ENCODE measurements at places on chromosomes 6 and 20.

DNA sequence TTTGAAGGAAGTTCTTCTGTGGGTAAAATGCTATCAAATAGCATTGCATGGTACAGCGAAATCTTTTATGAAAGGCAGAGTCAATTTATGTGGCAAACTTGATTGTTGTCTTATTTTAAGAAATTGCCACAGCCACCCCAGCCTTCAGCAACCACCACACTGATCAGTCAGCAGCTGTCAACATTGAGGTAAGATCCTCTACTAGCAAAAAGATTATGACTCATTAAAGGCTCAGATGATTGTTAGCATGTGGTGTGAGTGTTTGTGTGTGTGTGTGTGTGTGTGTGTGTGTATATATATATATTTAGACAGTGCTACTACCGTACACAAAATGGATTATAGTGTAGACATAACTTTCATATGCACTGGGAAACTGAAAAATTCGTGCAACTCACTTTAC lies 27.8 kb downstream of the LRRN4 start:
- DNase-seq = no peak

- peak; percentile 52 for DNase-seq
These were observed 9.9 kb downstream of the NRN1 start for GRCh38 chr6:5996714-5997419.

GRCh38 chr6:106461084-106461483 lies 100.6 kb downstream of the CRYBG1 start:
- DNase-seq = no peak

DNA sequence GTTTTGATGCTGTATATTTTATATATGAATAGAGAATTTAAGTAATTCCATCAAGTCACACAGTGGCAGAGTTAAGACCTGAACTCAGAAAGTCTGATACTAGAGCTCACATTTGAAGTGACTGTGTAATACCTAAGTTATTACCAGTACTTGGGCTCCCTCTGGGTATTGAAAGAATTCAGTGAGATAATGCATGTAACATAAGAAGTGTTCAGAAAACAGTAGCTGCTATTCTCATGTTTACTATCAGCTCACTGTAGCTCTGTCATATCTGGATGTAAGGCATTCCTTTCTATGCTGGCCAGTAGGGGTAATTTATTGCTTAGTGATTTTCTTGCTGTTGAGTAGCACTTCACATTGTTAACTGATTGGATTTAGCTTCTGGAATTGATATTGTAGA lies 44.6 kb downstream of the NKX2-4 start:
- no peak for DNase-seq

DNA sequence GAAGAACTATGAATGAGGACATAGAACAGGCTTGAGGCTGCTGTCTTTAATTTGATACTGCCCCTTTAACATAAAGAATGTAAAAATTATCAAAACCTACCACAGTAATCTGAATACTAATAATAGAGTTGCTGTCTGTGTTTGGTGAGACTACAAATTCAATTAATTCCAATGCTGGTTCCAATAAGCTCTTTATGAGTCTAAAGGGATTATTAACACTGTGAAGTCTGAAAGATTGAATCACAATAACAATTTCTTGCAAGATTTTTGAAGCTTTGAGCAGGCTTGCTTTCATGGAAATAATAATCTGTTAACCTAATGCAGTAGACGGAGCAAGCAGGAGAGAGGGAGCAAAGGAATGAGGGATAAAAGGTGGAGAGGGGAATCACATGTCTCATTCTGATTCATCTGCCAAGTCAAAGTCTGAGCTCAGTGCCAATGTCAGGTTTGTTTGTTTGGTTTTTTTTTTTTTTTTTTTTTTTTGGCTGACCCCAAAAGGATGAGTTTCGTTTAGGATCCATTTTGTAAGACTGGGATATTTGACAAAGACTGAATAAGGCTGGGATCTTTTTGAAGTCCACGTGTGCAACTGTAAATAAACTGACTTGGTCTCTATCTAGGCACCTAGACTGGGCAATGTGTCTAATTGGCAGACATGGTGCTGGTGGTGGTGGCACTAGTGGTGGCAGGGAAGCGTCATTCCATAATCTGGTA lies 211.6 kb downstream of the RNF144B start:
- no peak for DNase-seq

GRCh38 chr20:33567949-33568348 lies 78.1 kb downstream of the CBFA2T2 start:
- no peak for DNase-seq

GRCh38 chr20:49916146-49917002 lies 1.0 kb upstream of the SPATA2 start:
- peak; percentile 69 for DNase-seq

GRCh38 chr6:21053612-21054011 lies 519.4 kb downstream of the CDKAL1 start:
- no peak for DNase-seq

GRCh38 chr20:44034965-44035635 lies 120.4 kb downstream of the TOX2 start:
- DNase-seq = no peak

- DNase-seq = no peak
These were observed 223.9 kb downstream of the PREX1 start for GRCh38 chr20:48603819-48604405.

GRCh38 chr20:58309591-58310290 lies at the start of gene RAB22A:
Gene RAB22A (plus strand): TSS chr20:58309715. CDS start chr20:58309977, 262 bp downstream.
- peak; percentile 98 for DNase-seq

- DNase-seq = no peak
These were observed 96.7 kb upstream of the OPRM1 start for GRCh38 chr6:153942361-153942760.

- no peak for DNase-seq
These were observed 24.0 kb downstream of the MAPK13 start for GRCh38 chr6:36154286-36154685.

DNA sequence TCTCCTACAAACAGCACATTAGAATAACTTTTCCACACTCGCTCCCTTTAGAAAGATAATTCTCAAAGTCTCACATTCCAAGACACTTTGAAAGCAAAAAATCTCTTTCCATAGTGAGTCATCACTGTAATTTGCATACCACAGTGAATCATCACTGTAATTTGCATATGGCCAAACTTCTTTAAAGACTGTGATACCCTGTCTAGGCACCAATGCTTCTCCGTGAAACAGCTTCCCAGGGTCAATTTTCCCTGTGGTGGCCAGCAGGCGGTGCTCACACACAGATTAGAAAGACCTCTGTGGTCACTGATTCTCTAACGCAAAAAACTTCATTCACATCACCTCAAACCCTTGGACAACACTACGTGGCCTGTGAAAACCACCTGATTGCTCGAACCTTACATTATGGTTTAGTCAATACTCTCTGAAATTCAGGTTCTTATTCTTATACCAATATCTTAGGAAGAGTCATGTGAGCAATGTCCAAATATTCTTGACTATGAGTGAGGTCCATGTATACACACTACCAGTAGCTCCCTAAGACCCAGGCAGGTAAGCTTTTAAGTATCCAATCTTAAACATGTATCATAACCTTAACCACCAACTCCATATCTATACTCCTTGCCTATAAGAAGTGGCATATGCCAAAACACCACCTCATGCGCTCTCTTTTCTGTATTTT lies 78.5 kb upstream of the PHACTR1 start:
- DNase-seq = peak; percentile 25

GRCh38 chr6:42907336-42907735 lies 8.5 kb upstream of the PTCRA start:
- DNase-seq = no peak

DNA sequence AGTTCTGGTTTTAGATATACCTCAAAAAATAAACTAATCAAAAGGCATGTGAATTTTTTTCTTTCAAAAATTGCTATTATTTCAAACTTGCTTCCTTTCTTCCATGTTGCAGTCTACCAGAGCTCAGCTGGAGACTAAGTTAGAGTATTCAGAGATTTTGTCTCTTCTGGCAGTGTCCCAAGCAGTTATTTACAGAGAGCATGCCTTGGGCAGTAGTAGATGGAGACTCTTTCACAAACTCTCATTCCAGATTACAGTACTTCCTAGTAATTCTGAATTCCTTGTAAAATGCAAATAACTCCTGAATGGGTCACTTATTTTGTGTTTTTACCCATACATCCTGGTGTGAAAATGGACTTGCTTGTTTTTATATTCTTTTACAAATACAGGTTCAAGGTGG lies 703.4 kb downstream of the EPHA7 start:
- no peak for DNase-seq

DNA sequence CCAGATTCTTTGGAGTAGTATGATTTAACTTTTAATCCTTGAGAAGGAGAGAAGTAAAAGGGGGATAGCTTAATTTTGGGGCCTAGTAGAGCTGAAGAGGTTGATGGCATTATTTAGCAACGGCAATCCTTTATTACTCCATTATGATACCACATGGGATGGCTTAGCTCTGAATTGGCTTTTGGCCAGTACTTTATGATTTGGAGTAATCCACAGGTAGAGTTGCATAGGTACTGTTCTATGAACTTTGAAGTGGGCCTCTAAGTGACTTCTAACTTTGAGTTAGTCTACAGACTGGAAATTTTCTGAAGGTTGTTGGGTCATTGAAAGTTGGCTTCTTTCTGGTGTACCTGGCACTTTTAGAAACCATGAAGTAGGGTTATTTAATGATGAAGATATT lies 11.6 kb downstream of the YWHAB start:
- DNase-seq = no peak

DNA sequence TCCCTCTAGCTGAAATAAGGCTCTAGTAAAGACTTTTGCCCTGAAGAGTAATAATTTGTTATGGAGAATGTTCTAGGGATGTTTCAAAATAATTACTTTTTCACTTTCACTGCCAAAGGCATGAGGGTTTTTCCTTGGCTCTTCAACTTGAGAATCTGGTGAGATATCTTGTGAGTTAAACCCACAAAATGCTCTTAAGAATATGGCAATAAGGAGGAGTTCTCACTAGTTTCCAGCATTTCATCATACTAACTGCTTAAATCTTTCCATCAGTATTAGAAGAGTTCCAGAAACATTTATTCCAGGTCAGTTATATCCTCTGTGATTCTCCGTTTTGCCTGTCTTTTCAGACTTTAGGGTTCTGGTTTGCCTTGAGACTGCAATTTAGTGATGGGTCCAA lies 785.6 kb upstream of the GJE1 start:
- no peak for DNase-seq

- no peak for DNase-seq
These were observed 198.6 kb downstream of the BACH2 start for GRCh38 chr6:90098001-90098531.

- no peak for DNase-seq
These were observed 279.7 kb downstream of the CDC5L start for GRCh38 chr6:44667226-44667625.

GRCh38 chr6:31079656-31080261 lies 32.6 kb downstream of the C6orf15 start:
- peak; percentile 73 for DNase-seq

- DNase-seq = no peak
These were observed 291.9 kb upstream of the SGK1 start for GRCh38 chr6:134609716-134610261.

GRCh38 chr20:44583157-44583556 lies 778 bp downstream of the PKIG start:
- no peak for DNase-seq

GRCh38 chr6:142870787-142871415 lies 74.1 kb downstream of the HIVEP2 start:
- DNase-seq = no peak

- no peak for DNase-seq
These were observed 80.2 kb downstream of the CAP2 start for GRCh38 chr6:17473554-17473953.

GRCh38 chr6:12490904-12491571 lies 200.9 kb downstream of the EDN1 start:
- no peak for DNase-seq

DNA sequence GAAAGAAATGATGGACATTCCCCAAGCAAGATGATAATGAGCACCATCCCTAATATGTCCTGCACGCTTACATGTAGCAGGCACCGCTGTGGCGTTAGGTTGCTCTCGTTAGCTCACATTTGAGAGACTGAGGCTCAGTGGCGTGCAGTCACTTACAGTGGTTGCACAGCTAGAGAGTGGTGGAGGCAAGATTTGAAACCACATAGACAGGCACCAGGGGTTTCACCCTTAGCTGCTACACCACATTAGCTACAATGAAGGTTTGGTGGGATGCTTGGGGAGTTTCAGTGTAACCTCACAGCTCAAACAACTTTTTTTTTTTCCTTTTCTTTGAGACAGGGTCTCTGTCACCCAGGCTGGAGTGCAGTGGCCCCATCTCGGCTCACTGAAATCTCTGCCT lies 3.7 kb downstream of the COX4I2 start:
- DNase-seq = no peak

DNA sequence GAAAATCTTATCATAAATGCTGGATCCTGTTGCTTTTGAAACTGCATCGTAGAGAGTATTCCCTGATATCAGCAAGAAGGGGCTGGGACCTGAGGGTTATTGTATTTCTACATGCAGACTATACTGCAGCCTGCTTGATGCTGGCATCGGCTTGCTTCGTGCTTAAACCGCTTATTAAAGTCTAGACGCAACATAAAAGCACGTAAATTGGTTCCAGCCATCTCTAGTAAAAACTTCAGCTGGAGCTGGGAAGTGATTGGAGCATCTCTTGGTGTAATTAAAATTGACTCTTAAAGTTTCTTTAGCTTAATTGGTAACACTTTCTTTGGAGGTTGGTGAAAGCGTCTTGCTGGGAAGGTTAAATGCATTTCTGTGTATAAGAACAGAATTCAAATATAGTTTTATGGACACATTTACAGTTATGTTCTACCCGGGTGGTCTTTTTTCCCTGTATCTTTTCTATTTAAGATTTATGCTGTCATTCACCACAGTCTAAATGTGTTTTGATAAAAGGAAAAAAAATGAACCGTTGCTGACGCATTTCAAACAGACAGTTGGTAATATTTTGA lies 139.0 kb upstream of the JAG1 start:
- no peak for DNase-seq

DNA sequence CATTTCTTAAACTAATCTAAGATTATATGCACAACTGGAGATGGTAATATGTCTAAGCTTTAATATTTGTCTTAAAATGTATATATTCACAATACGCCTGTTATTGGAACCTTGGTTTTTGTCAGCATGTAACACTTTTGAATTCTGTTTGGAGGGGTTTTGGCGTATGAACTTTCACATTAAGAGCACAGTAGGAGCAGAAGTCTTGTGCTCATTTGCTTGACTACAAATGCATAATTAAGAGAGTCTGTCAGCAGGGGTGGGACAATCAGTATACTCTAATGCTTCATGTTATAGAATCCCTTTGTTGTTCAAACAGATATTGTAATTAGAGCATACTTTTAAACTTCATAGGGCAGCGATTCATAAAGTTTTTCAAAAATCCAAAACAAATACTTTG lies 112.8 kb downstream of the QKI start:
- no peak for DNase-seq

DNA sequence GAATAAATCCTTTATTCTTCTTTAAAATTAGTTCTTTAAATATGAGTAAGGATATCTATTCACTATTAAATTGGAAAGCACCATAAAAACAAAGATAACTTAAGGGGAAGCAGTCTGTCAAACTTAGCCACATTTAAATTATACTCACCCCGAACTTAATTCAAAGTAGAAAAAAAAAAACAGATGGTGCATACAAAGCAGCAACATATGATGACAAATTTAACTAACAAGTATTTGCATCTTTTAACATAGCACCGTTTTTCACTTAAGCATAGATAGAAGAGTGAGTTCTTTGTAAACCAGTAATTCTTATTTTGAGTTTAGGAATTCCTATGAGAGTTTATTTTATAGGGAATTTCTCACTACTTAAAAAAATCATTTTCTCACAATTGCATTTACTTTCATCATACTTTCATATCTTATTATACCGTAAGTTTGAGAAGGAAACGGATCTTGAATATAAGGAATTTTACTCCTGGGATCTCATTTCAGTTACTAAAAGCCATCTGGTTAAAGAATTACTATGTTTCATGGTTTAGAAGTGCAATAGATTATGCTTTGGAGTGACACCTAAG lies 828.2 kb upstream of the MAP3K7 start:
- no peak for DNase-seq

- DNase-seq = no peak
These were observed 61.0 kb downstream of the NUDT3 start for GRCh38 chr6:34331371-34332050.

Measured in GM13976 (cell line).